AG04450 (cell line): ENCODE measurements at places on chromosomes 3 and 15.

GRCh38 chr3:134597390-134597970 is 53.3 kb downstream of the KY start:
- no peak for DNase-seq

DNA sequence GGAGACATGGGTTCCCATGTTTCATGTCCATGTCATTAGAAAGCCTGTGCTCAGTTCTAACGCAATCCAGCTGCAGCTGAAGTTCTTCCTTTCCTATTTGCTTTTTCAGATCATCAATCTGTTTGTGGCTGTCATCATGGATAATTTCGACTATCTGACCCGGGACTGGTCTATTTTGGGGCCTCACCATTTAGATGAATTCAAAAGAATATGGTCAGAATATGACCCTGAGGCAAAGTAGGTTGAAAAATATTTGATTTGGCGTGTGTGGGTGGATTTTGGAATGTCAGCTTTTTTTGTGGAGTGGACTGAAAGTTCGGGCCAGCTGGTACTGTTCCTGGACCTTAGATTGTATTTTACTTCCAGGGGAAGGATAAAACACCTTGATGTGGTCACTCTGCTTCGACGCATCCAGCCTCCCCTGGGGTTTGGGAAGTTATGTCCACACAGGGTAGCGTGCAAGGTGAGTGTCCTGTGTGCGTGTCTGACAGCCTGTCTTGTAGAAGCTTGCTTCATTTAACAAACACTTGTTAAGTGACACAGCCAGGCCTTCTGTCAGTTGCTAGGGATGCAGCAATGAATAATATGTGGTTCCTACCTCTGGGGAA is 69.6 kb downstream of the CHDH start:
- no peak for DNase-seq

- no peak for DNase-seq
Measured at GRCh38 chr3:142086581-142087090, 62.7 kb downstream of the TFDP2 start.

GRCh38 chr3:142270407-142270806 is 45.0 kb upstream of the GK5 start:
- DNase-seq = no peak
